ENCODE measurements at places on chromosomes 1 and 21.

DNA sequence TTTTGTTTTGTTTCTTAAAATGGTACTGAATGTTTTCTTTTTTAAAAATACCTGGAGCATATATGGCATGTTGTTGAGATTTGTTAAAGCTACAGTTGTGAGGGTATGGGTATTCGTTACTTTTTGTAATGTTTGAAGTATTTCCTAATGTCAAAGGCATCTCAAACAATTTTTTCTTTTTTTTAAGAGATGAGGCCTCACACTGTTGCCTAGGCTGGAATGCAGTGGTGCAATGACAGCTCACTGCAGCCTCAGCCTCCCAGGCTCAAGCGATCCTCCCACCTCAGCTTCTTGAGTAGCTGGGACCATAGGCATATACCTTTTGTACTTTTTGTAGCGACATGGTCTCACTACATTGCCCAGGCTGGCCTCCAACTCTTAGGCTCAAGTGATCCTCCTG lies 16.1 kb downstream of the CLCN6 start:
- DNase-seq, result no peak

DNA sequence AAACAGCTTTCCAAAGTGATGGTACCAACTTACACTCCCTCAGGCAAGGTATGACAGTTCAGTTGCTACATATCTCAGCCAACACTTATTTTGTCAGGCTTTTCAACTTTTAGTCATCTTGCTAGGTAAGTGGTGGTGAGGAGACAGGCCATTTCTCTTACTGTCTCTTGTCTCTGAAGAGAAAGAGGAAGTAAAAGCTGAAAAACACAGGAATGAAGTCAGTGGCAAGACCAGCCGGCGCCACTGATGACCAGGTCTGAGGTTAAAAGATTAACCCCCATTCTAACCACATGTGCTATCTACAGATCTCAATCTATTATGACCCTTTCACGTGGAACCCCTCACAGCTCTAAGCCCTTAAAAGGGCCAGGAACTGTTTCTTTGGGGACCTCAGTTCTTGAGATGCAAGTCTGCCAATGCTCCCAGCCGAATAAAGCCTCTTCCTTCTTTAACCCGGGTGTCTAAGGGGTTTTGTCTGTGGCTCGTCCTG lies 4.2 kb downstream of the ADCY10 start:
- DNase-seq, result no peak

DNA sequence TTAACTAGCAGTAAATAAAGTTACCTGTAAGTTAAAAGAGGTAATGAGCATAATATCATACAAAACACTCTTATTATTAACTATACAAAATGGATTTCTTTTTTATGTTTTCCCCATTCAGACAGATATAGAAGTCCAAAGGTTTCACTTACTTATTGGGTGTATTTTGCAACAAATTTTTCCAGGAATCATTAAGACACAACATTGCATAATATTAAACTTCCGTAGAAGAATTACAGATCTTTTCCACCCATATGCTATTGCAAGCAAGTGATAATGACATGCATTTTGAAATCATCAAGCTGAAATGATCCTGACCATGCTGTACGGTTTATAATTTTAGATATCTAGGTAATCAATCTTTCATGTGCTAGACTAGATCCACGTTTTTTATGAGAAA lies 957.0 kb downstream of the NCAM2 start:
- DNase-seq, result no peak

DNA sequence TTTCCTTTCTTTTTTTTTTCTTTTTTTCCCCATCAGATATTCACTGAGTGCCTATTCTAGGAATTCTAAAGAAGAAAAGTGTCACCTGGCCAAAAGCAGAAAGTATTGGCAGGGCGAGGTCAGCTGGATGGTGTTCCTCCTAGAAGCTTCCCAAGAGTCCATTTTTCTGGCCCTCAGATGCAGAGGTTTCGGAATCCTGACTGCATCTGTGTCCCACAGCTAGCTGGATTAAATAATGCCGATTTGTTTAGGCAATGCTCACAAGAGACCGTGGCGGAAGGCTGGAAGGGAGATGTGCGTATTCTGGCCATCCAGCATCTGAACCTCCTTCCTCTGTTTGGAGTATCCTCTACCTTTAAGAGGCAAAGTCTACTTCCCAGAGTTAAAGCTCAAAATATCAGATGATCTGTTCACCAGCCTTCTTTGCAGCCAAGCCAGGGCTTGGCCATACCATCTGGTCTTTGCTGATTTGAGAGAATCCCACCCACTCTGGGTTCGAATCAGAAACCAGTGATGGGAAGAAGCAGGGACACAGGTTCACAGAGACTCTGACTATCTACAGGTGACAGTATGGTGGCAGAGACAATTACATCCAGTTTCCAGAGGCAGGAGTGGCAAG lies 5.4 kb upstream of the TENT5C start:
- DNase-seq, result no peak

- DNase-seq, result no peak
Observed at GRCh38 chr1:2559509-2560298, 3.5 kb downstream of the TNFRSF14 start.

GRCh38 chr21:33334824-33335223 lies 10.1 kb downstream of the IFNAR1 start:
- DNase-seq, result no peak

DNA sequence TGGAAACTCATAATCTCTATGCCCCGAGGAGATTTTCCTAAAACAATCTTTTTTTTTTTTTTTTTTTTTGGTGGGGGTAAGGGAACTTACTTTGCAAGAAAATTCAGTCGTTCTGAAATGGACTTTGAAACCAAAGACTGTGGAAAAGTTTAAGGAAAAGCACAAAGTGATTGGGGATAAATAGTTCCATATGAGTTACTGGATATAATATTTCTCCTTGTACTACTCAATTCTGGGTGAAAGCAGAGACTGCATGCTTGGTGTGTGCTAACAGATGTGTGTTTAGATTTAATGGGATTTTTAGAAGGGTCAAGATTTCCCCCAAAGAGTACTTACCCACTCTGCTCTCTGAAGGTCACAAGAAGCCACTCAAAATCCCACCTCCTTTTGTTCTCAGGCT lies 204.9 kb upstream of the USP24 start:
- DNase-seq, result no peak

DNA sequence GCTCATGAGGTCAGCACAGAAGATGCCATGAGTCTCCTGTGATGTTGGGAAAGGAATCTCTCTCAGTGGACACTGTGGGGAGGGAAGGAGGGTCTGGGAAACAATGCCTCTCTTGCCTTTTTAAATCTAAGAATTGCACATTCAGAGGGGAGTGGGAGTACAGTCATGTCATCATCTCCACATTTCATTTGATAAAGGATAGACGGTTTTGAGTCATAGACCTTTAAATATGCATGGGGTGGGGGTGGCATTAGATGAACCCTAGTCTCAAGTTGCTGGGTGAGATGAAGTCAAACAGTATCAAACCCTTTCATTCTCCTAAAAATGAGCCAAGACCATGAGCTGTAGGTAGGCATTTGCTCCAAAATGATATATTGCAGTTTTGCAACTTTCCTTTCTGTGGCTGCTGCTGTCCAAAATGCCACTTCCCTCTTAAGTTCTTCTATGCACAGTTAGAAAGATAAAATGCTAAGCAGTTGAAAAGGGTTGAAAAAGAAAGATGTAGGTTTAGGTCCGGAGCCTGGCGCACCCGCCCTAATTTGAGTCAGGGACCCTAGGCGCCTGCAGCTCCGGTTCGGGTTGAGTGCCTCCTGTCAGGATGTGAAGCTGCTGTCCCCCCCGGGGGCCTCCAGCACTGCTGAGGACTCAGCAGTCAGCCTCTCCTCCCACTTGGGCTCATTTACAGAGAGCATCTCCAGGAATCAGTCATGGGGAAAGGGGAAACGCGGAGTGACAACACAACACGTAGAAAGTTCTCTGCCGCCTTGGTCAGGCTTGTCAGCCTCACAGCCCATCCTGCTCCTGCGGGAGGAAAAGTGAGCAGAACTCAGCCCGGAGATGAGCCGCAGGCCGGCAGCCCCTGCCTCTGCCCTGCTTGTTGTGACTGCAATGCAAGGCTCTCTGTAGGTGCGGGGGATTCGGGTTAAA lies 479.3 kb upstream of the RUNX1 start:
- peak; percentile 35 for DNase-seq

DNA sequence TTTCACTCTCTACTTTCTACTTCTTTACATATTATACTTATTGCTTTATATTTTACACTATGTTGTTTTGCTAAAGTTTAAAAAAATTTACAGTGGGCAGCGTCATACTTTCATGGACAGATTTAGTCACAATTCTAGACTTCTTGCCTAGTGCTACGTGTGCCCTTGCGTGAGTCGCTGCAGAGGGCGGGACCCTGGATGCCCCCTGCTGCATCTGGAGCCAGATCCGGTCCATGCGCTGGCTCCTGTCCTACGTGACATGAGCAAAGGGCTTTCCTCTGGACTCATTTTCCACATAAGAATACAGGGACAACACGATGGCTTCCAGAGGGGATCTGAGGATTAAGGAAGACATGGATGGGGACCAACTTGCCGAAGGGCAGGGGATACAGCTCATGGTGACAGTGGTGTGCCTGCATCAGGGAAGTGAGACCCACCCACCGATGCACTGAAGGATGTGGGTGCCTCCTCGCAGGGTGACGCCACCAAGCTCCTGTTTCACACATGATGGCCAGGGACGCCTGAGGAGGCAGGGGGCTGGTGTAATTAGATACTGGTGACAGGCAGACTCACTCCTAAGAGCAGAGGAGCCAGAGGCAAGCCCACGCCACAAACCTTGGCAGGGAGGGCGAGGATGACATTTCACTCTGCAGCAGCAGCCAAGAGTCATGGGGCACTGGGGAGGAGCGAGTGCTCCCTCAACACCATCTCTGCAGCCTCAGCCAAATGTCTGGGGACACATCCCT lies 86.6 kb downstream of the DMRTB1 start:
- DNase-seq, result peak; percentile 21

DNA sequence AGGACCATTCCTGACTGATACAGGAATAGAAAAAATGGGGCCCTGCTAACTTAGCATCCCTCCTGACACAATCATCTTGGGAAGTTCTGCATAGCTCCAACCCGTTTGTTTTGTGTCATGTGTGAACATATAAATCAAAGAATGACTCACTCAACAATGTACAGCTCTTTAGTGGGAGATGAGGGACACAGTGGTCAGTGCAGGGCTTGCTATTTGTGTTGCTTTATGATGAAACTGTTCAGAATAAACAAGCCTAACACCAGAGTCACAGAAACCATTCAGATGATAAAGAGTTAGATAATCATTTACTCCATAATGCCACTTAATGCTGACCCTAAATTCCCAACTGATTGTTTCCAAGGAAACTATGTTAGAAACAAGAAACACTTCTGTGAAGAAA lies 154.2 kb upstream of the ZNHIT6 start:
- DNase-seq, result no peak

DNA sequence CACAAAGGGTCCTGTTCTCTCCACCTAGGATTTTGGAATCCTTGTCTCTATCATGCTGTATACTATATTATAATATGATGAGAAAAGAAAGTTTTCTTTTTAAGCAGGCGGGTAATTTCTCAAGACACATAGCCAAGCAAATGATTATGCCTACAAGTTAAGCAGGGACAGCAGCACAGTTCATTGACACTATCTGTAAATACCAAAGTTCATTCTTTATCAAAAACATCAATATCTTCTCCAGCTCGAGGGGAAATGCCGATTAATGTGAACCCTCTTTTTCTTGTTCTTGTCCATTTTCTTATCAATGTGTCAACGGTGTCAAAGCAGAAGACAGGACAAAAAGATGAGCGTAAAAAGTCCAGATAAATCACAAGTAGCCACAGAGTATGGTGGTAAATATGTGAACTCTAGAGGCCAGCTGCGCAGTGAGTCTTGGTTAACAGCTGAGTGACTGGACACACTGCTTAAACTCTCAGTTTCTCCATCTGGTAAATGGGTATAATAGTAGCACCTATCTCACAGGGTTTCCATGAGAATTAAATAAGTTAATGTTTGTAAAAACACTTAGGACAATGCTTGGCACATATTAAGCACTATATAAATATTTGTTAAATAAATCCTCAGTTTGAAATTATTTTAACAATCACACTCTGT lies 30.9 kb downstream of the LPAR3 start:
- no peak for DNase-seq

GRCh38 chr1:218467101-218468072 lies 122.3 kb downstream of the TGFB2 start:
- no peak for DNase-seq

DNA sequence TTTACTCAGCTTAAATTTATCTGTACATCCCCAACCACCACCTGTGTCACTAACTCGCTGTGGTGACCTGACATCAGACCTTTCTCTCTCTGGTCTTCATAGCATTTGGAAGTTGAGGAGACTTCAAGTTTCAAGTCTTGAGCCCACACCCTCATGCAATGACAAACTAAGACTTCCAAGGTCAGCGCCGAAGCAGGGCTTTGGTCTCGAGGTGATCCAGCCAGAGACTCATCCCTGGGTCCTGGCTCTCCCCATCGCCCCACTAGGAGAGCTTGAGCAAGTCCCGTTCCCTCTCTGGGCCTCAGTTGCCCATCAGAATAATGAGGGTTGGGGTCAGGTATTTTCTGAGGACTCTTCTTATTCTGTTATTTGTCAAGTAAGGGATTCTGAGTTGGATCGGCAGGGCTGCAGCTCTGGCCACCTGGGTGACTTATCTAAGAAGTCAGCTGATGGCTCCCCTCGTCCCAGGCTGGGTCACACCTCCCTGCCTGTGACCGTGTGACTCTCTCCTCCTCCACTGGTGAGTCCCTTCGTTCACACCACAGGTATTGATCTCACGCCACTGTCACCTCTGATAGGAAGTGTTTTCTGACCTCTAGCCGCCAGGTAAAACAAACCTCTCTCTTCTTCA lies 143.7 kb upstream of the RUNX3 start:
- DNase-seq, result no peak

DNA sequence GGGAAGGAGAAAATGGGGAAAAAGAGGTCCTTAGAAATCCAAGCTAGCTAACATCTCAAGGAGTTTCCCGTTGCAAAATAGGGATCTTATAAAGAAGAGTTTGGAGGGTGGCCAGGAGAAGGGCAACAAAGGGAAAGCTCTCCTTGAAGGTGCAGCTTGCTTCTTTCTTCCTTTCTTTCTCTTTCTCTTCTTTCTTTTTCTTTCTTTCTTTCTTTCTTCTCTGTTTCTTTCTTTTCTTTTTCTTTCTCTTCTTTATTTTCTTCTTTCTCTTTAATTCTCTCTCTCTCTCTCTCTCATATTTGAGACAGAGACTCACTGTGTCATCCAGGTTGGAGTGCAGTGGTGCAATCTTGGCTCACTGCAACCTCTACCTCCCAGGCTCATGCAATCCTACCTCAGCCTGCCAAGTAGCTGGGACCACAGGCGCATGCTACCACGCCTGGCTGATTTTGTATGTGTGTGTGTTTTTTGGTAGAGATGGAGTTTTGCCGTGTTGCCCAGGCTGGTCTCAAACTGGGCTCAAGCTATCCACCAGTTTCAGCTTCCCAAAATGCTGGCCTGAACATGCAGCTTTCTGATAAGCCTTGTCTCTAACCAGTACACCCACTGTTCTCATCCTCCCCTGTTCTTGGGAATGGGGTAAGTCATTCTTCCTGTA lies 44.4 kb downstream of the RNF11 start:
- DNase-seq, result no peak

GRCh38 chr1:8154621-8155052 lies 128.5 kb upstream of the ERRFI1 start:
- DNase-seq, result no peak

GRCh38 chr1:221363039-221363438 lies 378.9 kb downstream of the DUSP10 start:
- no peak for DNase-seq
